Left forelimb (tissue), 1 donor: ENCODE measurements at places on chromosomes 1 and 21.
A peak's percentile ranks its signal among the peaks of the same experiment; 100 is the strongest.

GRCh38 chr1:149849111-149849946 lies 50.0 kb upstream of the BOLA1 start:
- no peak for DNase-seq

DNA sequence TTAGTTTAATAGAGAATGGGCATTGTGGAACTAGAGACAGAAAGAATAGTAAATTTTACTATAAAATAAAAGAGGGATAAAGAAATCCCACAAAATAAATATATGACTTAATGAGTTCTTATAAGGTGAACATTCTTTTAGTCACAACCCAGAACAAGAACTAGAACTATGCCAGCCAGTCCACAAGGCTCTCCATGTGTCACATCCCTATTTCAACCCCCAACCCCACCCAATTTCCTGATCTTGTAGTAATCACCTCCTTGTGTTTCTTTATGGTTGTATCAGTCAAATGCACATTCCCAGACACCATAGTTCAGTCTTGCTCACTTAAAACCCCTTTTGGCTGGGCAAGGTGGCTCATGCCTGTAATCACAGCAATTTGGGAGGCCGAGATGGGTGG lies 662.3 kb upstream of the CAMK1G start:
- DNase-seq = no peak

DNA sequence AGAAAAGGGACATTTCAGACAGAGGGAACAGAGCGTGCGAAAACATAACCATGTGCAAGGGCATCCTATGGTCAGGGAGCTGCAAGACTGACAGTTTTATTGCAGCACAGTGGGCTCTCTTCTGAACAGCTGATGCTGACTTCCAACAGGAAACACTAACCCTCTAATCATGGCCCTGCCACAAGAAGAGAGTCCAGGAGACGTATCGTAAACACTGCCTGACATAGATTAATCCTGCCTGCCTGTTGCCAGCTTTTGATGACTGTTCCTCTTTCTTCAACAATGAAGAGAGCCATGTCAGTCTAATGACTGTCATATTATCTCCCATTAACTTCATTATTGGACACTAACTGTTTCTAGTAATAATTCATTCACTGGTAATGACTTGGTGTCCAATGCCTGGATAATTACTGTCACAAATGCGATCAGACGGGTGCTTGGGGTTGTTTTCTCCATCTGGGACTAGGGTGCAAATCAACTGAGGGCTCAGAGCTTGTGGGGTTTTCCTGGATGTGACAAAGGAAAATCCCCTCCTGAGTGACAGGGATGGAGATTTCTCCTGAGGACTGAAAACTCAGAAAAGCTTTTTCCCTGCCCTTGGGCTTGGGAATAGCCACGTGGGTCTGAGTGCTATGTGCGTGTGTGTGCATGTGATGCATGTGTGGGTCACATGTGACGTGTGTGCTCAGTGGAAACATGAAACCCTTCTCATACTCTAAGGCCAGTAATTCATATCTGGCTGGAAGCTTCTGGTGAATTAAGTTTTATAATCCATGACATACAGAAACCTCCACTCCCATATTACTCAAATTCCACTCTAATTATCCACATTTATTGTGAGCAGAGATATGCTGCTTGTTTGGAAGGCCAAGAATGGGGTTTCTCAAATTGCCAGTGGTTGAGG lies 144.0 kb upstream of the PLXNA2 start:
- DNase-seq = no peak

DNA sequence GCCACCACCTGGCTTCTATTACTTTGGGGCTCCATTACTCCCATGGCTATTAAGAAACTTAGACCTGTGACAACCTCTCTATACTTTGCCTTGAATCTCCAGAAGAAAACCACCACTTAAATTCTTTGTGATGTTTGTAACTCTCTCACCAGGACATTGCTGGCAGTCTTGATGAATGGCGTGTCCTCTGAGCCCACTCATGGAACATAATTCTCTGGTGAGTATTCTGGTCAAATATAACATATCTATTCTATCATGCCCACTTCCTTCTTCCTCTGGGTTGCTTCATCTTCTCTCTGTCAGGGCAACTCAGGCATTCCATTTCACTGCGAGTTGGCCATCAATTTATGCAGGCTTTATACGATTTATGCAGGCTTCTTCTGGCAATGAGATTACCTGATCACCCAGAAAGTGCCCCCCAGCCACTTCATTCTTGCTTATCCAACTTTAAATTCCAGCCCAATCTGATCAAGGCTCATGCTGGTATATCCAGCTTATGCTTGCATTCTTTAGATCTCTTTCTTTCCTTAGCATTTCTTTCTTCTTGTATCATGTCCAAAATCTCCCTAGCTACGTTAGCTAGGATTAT lies 112.0 kb upstream of the CHRM3 start:
- DNase-seq = no peak

- DNase-seq = no peak
Measured at GRCh38 chr1:157155658-157156057, 17.5 kb upstream of the ETV3 start.

- no peak for DNase-seq
Measured at GRCh38 chr21:35470522-35470921, 421.4 kb upstream of the RUNX1 start.

DNA sequence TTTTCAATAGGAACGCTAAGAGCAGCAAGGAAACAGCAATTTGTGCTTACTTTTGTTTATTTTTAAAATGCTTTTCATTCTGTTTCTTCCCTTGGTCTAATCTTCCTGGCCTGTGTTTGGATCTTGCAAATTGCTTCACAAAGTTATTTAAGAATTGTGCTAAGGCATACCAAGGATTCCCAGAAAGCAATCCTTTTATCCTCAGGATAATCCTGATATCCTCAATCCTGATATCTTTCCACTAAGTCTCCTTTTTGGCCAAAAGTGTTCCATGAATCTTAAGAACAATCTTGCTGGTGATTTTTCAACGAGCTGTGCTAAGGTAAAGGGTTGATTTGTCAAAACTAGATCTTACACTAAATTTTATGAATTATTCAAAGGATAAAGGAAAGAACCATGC lies 1577.9 kb downstream of the PLA2G4A start:
- DNase-seq = no peak

DNA sequence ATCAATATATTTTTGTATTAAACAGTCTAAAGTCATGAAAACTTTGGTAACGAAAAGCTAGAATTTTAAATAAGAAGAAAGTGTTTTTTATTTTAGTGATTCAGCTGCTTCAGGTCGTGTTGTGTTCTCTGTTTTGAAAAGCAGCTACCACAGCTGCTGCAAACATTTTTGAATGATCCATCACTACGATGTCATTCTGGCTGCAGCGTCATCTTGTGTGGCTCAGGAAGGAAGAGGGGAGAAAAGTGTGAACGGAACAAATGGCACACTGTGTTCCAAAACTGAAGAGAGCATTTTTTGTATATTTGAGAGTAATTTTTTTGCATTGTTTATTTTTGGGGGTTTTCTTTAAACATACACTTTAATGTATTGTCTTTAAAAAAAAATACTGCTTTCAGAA lies 323.0 kb upstream of the ADGRL2 start:
- DNase-seq = no peak

DNA sequence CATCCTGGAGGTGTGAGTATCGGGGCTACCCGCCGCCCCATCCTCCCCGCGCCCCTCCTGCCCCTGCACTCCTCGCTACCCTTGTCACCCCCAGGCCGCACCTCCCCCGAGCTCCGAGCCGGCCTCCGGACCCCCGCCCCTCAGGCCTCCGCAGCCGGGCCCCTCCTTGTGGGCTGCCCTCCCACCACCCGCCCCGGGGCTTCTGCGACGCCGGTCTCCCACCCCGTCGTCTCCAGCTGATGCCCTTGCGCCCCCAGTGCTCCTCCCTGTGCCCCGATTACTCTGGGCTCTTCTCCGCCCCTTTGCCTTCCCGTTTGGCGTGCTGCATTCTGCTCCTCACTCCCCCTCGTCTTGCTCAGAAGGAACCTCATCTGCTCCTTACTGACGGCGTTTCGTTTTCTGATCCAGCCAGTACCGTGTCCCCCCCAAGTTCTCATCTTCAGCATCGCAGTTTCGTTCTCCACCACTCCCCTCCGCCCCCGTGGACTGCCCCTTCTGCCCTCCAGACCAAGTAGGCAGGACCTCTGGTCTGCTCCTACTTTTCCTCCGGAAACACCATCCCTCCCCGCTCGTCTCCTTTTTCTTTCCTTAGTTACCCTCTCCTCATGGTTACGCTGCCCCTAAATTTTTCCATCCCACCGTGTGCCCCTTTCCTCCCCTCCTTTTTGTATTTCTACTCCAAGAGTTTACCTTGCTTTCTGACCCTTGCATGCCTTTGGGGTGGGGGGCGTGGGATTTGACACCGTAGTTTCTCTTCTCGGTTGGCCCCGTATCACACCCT lies 841 bp downstream of the SNX27 start:
- peak; percentile 72 for DNase-seq

- DNase-seq = no peak
Measured at GRCh38 chr1:5729636-5730145, 262.5 kb downstream of the NPHP4 start.

GRCh38 chr21:27077501-27077900 lies 110.6 kb upstream of the ADAMTS5 start:
- no peak for DNase-seq

DNA sequence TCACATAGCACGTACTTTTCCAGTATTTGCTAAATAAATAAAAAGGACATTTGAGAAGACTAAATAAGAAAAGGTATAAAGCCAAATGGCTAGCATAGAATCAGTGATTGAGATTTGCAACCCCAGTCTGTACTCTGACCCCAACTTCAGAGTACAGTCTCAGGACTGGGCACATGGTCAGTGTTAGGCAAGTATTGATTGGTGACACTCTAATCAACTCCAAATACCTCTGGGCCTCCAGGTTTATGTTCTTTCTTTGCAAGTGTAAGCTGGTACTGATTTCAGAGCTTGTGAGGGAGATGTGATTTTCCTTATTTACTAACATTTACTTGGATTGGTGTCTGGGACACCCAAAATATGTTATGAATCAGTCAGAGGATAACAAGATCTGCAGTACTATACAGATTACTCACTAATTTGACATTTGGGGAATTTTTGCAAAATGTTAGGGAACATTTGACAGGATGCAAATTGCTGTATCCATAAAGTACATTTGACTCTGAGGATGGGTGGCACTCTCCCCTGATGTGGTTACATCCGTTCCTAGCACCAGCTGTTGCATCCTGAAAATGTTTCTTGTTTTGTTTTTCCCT lies 34.2 kb downstream of the LMO4 start:
- no peak for DNase-seq

- no peak for DNase-seq
Measured at GRCh38 chr1:155833665-155834295, 23.2 kb downstream of the GON4L start.

DNA sequence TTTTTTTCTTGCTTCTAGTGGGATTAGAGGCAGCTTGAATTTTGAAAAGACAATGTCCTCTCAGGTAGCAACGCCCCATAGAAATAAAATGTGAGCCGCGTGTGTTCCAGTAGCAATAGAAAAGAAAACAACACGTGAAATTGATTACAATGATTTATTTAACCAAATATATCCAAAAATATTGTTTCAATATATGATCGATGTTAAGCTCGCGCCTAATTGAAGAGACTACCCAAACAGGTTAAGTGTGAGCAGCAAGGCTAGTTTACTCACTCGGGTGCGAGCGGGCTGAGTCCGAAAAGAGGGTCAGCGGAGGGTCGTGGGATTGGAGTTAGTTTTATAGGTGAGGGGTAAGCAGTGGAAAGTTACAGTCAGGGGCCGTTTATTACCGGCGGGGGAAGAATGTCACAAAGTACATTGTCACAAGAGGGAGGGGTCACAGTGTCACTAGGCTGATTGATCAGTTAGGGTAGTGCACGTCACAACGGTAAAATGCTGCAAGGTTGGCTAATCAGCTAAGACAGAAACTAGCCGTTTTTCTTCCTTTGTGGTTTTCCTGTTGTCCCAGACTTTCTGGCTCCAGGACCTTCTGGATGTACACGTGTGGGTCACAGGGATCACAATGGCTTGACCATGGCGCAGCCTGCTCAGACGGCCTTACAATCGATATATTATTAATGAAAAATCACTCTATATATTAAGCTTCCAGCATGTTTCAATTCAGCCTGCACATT lies 697 bp upstream of the ZNF670 start:
- DNase-seq = no peak

DNA sequence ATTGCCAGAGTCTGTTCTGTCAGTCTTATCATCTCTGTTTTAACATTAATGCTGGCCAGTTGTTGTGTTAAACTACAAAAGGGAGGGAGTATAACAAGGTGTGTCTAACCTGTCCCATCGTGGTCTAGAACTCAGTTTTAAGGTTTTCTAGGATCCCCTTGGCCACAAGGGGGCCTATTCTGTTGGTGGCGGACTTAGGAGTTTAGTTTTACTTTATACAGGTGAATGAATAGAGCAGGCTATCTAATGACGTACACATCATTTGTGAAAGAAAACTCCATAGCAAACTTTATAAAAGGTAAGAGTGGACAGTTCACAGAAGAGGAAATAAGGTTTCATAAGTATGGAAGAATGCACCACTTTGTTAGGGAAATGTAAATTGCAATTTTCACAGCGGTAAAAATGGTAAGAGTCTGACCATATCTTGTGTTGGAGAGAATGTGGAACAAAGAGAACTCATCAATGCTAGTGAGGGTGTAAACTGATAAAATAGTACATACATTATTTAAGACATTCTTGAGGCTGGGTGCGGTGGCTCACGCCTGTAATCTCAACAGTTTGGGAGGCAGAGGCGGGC lies 2.5 kb upstream of the ATF6 start:
- DNase-seq = no peak

- DNase-seq = no peak
Measured at GRCh38 chr1:6057170-6057845, 11.6 kb downstream of the KCNAB2 start.

- no peak for DNase-seq
Measured at GRCh38 chr1:27004471-27005165, 8.0 kb downstream of the TENT5B start.

DNA sequence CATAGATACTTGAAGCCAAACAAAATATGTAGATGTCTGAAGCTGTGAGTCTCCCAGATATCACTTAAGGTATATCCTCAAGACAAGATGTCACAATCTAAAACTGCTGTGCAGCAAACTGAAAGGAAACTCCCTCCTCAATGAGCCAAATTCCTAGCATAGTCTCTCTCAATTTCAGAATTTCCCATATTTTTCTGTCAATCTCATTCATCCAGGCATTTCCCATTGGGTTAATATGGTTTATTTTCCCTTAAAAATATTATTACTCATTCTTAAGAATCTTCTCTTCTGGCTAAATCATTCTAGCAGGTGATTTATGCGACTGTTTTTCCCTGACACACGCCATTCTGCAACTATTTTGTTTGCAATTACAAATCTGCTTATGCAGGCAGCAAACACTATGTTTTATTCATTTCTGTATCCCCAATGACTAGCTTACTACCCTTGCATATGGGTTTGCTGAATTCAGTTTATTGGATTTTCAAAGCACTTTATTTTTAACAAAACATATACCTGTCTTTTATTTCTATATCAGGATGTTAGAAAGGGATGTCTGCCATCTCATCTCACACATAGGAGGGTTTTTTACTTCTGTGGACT lies 69.9 kb downstream of the TNFSF4 start:
- DNase-seq = no peak

- DNase-seq = peak; percentile 74
Measured at GRCh38 chr1:14915356-14916054, 238.0 kb upstream of the TMEM51 start.

GRCh38 chr21:44749116-44749758 lies 37.9 kb upstream of the TSPEAR start:
- DNase-seq = no peak
